ENCODE measurements at places on chromosomes 2 and 18.

DNA sequence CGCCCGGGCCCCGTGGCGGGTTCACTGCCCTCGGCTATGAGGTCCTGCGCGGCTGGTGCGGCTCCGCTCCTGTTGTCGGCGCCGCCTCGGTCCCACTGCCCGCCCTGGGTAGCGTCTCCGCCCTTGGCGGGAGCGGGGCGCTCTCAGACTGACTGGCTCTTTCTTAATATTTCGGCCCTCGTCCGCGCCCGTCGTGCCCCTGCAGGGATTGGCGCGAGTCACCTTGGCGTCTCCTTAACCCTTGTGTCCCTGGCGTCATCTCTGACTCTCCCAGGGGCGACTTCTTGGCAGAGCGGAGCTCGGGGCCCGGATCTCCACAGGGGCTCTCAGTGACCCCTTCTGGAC lies 1.3 kb downstream of the PTMA start:
- no peak for DNase-seq

DNA sequence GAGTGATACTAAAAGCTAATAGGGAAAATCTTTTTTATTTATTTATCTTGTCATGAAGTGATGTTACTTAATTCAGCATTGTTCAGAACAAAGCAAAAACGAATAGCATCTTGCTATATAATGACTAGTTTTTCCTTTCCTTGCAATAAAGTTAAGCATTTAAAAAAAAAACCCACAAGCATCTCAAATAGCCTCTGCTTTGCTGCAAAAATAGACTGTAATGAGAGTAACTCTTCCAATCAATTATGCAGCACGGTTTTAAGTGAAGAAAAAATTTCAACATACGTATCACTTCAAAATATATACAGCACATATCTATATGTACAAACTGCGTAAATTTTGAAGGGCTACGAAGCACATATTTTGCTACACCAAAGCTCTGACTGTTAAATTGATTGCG lies 153.3 kb upstream of the VRK2 start:
- DNase-seq = no peak

- DNase-seq = no peak
Observed at GRCh38 chr2:27171351-27171848, 22.6 kb downstream of the TCF23 start.

DNA sequence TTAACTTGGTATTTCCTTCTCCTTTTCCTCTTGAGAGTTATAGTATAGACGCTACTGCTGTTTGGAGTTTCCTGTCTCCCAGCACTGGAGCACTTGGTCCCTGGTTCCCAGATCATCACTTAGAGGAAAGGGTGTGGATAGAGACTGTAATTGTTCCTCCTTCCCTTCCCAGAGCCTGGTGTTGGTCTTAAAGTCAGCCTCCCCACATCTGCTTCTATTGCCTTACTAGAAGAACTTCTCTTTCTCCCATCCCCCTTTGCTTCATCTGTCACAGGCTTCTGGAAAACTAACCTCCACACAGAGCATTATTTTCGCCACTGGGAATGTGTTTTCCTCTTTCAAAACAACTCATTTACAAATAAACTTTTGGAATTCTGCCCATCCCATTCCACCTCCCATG lies 131.0 kb downstream of the CCDC85A start:
- no peak for DNase-seq

DNA sequence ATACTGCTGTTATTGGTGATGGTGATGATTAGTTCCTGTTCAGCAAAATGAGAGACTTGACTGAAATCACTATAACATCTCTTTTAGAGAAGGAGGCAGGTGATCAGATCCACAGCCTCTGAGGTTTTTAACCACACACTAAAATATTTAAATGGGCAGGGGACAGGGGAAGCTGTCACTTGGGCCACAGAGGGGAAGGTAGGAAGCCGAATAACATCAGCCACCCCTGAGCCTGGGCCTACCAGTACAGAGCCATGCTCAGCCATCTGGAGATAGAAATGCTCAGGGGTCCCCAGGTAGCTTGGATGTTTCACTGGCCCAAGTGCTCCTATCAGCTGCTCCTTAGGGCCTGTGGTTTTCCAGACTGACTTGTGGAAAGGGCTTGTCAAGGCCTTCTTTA lies 122.3 kb downstream of the MRO start:
- no peak for DNase-seq

DNA sequence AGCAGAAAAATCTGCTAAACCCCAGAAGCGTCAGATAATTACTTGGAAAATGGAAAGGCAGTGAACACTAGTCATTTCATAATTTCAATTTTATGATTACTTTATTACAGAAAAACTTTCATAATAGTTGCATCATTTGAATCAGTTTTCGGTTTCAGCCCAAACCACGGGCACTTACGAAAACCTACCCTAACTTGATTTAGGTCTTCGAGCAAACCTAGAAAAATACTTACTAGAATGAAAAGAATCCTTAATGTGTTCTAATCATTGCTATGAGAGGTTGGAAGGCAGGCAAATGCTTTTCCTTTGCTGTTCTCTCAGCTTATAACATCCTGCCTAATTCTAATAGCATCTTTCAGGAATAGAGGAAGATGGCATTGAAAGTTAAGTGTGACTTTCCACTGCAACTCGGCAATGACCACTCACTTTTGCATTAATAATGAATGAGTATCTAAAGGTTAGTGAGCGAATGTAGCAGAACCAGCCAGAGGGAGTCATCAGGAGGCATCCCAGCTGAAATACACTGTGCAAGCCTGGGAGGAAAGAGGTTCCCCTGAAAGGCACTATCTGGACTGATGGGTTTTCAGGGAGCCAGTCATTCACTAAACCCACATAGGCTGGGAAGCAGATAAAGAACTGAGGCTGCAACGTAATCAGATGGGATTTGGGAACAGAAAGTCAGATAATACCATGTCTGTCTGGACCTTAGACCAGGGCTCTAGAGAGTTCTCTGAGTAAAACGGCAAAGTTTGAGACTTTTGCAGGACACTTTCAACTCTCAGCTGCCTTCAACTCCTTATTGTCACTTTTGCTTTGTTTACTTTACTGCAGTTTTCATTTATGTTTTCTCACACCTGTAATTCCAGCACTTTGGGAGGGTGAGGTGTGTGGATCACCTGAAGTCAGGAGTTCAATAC lies 520.8 kb downstream of the RNF144A start:
- no peak for DNase-seq

DNA sequence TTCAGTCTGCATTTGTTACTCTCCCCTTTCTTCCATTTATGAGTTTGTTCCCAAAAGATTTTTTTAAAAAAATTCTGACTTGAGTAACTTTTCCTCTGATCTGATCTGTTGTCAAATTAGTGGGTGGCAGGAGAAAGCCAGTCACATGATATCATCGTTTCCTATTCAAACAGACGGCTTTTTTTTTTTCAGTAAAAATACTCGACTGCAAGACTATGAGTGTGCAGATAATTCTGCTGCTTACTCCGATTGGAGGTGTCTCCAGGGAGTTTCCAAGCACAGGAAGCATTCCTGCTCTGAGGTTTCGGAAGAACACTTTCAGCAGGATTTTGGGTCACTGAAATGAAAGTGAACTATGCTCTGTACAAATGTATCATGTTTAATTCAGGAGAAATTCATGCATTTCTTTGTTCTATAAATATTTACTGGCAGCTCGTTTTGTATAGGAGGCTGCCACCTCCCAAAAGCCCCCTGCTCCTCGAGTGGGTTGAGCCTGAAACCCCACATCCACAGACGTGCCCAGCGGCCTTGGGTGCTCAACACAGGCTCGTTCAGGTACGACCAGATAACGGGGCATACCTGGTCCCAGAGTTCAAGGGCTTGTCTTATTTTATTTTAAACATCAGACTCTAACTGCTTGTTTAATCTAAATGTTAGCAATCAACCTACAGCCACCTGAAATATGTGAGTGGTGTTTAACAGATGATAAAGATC lies 126.9 kb upstream of the ZNF516 start:
- no peak for DNase-seq

GRCh38 chr18:63112706-63113105 lies 206.9 kb downstream of the BCL2 start:
- no peak for DNase-seq

- DNase-seq = no peak
Observed at GRCh38 chr2:214781226-214781625, 28.3 kb downstream of the BARD1 start.

DNA sequence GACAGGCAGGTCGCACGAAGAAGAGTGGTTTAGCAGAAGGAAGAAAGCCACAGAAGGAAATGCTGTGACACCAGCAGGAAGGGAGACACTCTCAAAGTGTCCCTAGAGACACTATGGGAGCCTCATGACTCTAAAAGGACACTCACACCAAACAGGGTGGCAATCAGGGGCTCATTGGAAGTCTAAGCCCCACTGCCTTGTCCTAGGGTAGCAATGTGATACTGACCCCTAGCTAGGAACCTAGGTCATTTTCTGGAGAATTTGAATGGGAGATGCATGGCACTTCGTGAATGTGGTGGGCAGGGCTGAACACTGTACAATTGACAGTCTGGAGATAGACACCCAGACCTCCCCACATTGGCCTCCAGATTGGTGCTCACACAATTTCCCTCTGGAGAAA lies 385.0 kb downstream of the EIPR1 start:
- DNase-seq = no peak

DNA sequence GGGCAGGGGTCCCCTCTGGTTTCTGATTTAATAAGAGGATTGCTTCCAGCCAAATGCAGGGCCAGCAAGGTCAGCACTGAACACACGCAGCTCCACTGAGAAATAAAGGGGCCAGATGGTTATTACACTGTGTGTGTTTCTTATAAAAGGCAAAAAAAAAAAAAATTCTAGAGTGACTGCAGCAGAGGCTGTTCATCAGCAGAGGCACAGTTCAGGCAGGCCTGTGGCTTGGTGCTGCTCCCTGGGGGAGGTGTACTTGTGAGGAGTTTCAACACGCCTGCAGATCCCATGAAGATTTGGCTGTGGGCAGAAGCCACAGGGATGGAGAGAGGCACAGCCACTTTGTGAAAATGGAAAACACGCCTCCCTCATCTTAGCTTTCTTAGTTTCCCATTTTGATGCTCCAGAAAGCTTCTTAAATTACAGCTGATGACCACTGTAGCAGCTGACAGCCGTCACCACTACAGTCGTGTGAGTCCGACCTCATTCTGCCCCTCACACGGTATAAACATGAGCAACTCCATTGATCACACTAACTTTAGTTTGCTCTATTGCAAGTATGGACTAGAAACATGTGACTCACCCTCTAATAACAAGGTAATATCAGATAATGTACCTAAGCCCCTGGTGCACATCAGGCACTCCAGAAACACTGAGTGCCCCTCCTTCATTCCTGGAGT lies 726.5 kb upstream of the RAB6C start:
- DNase-seq = no peak

DNA sequence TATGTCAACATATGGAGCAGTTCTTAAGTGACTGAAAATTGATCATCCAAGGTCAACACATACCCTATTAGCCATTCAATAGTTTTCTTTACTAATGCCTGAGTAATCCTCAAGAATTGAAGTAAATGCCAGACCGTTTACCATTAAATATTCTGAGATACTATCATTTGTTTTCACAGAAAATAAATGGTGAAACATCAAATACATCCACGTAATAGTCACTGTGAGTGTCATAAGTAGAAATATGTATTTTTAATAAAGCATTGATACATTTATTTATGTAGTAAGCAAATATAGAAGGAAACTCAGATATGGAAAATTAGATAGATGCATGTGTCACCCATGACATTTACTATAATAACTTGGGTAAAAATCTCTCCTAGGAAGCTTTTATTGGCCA lies 927.8 kb upstream of the NRXN1 start:
- no peak for DNase-seq

DNA sequence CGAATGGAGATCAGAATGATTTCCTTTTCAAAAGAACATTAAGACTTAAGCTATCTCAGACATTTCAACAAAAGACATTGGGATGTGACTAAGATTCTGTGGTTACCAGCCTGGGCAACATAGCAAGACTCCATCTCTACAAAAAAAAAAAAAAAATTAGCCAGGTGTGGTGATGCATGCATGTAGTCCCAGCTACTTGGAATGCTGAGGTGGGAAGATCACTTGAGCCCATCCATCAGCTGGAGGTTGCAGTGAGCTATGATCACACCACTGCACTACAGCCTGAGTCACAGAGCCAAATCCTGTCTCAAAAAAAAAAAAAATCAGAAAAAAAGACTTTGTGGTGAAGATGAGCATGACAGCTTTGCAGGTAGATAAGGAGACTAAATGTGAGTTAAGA lies 12.8 kb downstream of the RNF103 start:
- no peak for DNase-seq

- no peak for DNase-seq
Observed at GRCh38 chr2:1606046-1606400, 138.3 kb downstream of the PXDN start.

- DNase-seq = peak; percentile 6
Observed at GRCh38 chr2:134127496-134127895, 126.4 kb upstream of the MGAT5 start.

DNA sequence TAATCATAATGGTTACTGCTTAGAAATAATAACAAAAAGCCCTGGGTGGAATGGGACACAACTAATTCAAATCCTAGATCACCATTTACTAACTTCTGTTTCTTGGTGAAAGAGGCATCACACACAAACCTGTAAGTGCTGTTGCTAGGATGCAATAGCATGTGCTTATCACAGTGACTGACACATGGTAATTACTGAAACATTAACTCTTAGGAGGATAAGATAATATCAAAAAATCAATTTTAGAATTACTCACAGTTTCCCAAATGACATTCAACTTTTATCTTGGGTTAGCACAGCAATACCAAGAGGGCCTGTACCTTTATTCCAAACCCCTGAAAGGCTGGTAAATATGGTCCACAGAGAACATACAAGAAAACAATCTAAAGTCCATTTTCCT lies 69.1 kb downstream of the MBOAT2 start:
- no peak for DNase-seq

GRCh38 chr2:156663757-156664409 lies 227.7 kb downstream of the GPD2 start:
- DNase-seq = no peak

GRCh38 chr2:70552501-70553333 lies 909 bp downstream of the TGFA start:
- DNase-seq = peak; percentile 46

Measured in CD8-positive, alpha-beta memory T cell (primary cell).